ENCODE measurements at places on chromosomes 11 and 22. TPM values are rescaled to one million over a fixed set of nuclear protein-coding genes. Genes with fewer than 3 reads are reported as not detected.

GRCh38 chr11:38411149-38411548, 1813.1 kb upstream of the RAG2 start:
- peak overlapping the region; percentile 3 for H3K27ac ChIP-seq
- H3K36me3 ChIP-seq, result no peaks in the 10 kb centered on the region
- peak; percentile 30 for DNase-seq
- H3K27me3 ChIP-seq, result no peaks in the 10 kb centered on the region
- H3K4me3 ChIP-seq, result no peak overlapping the region

DNA sequence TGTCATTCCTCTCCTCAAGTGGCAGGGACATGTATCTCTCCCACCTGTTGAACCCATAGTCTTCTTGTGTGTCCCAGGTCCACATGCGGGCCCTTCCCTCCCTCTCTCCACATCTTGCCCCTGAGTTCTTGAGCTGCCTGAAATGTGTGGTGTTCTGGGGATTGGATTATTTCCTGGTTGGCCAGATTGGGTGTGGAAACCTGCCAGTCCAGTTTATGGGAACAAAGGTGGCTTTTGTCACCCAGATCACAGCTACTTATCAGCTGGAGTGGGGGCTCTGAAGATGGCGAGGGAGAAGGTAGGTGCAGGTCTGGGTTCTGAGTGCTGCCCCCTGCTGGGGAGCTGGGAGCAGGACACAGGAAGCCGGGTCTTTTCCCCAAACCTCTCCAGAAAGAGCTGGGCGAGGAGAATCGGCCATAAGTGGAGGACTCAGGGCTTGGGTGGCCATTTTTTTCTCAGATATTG, 14.2 kb downstream of the DTX4 start:
- H3K36me3 ChIP-seq, result peaks cover 25% of the 10 kb centered on the region
- peaks cover 81% of the 10 kb centered on the region for H3K4me1 ChIP-seq
- peak; percentile 96 for DNase-seq
- peak overlapping the region; percentile 93 for H3K27ac ChIP-seq
- H3K4me3 ChIP-seq, result peak overlapping the region; percentile 13

- no peaks in the 10 kb centered on the region for H3K4me1 ChIP-seq
- no peak overlapping the region for H3K4me3 ChIP-seq
- H3K36me3 ChIP-seq, result no peaks in the 10 kb centered on the region
- no peak for DNase-seq
- no peak overlapping the region for H3K27ac ChIP-seq
- H3K27me3 ChIP-seq, result no peaks in the 10 kb centered on the region
These were observed 323.7 kb downstream of the MIAT start for GRCh38 chr22:26981111-26981510.

GRCh38 chr11:78796956-78797355, 222.3 kb upstream of the NARS2 start:
- no peak for DNase-seq
- no peaks in the 10 kb centered on the region for H3K27me3 ChIP-seq
- H3K4me3 ChIP-seq, result no peak overlapping the region
- H3K4me1 ChIP-seq, result peaks cover 8% of the 10 kb centered on the region
- H3K36me3 ChIP-seq, result no peaks in the 10 kb centered on the region
- no peak overlapping the region for H3K27ac ChIP-seq

- H3K27me3 ChIP-seq, result no peaks in the 10 kb centered on the region
- DNase-seq, result no peak
- H3K4me3 ChIP-seq, result no peak overlapping the region
- H3K36me3 ChIP-seq, result no peaks in the 10 kb centered on the region
These were observed 36.5 kb upstream of the CSNK1E start for GRCh38 chr22:38353701-38354100.

GRCh38 chr22:29167032-29167911, 38.4 kb upstream of the EMID1 start:
- no peaks in the 10 kb centered on the region for H3K4me1 ChIP-seq
- DNase-seq, result no peak
- no peaks in the 10 kb centered on the region for H3K36me3 ChIP-seq
- H3K27ac ChIP-seq, result no peak overlapping the region
- no peaks in the 10 kb centered on the region for H3K27me3 ChIP-seq

The SDHAF2 gene
- 49.2 TPM for total RNA-seq

The FGF4 gene
- total RNA-seq, result not detected

The GPHA2 gene
- not detected for total RNA-seq

The BTG4 gene
- 1.2 TPM for total RNA-seq

Measured in Caco-2 (cell line).